Stimulated activated CD4-positive, alpha-beta T cell treated with anti-CD3 and anti-CD28 coated beads, TNF-alpha, amount 100 ng/mL, for 24 hours (primary cell): ENCODE measurements at places on chromosomes 11 and 22.

- no peak for DNase-seq
Observed at GRCh38 chr11:47915374-47915773, 65.0 kb upstream of the PTPRJ start.

- no peak for DNase-seq
Observed at GRCh38 chr11:123163621-123164020, 31.4 kb downstream of the CLMP start.

DNA sequence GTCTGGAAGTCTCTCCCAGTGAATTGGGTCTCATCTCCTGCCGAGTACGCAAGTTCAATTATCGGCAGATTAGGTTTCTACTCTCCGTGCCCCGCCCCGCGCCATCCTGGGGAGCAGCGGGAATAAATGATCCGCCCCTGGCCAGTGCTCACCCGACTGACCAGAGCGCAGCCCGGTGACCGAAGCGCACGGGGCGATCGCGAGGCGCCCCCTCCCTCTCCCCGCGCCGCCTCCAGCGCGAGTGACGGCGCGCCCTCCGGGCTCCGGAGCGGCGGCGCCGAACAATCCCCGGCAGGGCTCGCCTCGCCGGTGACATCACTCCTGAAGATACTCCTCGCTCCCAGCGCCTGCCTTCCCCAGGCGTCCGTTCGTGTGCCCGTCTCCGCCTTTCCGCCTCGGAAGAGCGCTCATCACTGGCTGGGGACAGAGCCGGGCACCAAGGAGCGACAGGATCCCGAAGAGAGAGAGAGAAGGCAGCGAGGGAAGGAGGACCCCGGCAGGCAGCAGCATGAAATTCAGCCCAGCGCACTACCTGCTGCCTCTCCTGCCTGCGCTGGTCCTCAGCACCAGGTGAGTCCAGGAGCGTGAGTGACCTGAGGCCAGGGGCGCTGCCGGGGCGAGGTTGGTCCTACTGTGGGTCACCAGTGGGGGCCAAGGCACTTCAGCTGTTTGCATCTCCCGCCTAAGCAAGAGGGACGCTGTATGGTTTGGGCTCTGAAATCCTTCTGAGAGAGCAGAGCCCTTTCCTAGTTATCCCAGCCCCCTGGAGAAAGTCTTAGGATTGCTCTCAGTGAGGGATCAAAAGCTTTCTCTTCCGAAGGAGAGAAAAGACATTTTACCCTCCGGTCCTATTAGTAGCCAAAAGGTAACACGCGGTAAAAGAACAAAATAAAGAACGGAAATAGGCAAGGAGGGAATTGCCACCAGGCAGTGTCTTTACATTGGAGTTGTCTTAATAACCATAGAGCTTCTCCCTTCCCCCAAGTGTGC lies at the start of gene LUZP2:
LUZP2 (plus strand) TSS at position 318 of the 990 bp plus-strand sequence.
- DNase-seq: no peak

DNA sequence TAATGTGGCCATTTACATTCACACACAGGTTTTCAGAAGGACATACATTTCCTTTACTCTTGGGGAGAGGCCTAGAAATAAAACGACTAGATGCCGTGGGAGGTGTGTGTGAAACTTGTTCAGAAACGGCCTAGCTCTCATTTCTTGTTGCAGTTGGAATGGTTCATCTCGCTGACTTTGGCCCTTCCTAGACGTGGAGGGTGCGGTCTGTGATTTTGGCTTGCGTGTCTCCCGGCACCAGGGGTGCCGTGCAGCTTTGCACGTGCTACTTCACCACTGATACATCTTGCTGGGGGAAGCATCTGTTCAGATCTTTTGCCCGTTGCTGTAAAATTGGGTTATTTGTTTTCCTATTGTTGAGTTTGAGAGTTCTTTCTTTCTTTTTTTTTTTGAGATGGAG lies 3.1 kb upstream of the PRR33 start:
- no peak for DNase-seq

DNA sequence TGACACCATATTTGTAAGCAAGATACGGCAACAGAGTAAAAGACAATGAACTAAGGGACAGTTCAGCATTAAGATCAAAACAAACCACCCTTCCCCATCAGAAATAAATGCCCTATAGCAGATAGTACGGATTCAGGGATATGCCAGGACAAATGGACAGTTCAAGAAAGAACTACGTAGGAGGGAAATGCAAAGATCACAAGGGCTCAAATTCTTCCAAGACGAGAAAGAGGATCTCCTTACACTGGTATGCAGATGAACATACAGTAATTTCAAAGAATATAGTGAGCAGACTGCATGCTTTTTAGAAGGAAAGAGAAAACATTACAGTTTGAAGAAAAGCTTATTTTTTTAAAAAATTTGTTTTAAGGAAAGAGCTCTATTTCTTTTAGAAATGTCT lies 124.7 kb upstream of the APOA1 start:
- no peak for DNase-seq

DNA sequence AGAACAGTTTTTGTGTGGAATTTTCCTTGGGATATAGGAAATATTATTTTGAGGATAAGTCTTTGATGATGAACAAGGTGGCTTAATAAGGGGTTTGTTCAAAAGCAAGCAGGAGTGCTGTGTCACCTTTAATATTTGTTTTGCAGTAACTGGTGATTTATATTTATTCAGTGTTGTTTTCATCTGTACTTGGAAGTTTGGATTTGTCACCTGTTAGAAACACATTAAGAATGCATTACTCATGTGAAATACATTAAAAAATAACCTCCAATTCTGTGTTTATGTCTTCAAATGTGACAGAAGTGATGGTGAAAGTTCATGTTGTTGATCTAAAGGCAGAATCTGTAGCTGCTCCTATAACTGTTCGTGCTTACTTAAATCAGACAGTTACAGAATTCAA lies 70.5 kb downstream of the DKK3 start:
- DNase-seq: no peak

DNA sequence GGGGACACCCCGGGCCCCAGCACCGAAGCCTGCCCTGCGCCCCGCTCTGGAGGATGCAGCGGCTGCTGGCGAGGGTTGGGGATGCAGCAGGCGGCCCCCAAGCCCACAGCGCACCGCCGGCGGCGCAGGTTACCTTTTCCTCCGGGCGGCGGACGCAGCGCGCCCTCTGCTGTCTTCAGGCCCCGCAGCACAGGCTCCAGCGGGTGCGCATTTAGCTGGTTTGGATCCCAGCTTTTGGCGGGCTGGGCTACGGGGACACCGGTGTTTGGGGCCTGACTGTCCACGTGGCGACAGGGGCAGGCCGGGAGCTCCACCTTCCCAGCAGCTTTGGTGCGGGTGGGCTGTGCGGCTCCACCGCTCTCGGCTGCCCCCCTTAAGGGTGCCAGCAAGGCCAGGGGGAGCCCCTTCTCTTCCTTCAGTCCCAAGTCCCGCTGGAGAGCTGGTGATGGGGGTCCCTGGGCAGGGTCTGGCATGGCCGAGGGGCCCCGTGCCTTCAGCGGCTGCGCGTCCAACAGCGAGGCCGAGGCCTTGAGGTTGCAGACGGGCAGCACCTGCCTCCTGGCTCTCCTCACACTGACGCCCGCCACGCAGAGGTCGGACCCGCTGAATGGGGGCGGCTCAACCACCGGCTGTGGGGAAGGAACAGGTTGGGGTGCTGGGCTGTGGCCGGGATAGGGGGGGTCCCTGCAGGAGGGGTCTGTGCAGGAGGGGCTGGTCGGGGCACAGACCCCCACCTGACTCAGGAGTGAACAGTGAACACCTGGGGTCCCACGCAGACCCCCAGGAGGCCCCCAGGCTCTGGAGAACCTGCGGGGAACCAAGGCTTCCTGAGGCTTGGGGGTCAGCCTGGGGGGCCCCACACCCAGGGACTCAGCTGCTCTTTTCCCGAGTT lies 18.0 kb upstream of the IL17REL start:
- peak; percentile 62 for DNase-seq

- no peak for DNase-seq
Observed at GRCh38 chr22:44819966-44820631, 67.7 kb downstream of the ARHGAP8 start.

GRCh38 chr22:36192542-36192941 lies 9.1 kb downstream of the APOL4 start:
- DNase-seq: no peak

GRCh38 chr11:7536100-7536499 lies 22.3 kb downstream of the PPFIBP2 start:
- DNase-seq: no peak

GRCh38 chr22:36009085-36009484 lies 19.5 kb downstream of the RBFOX2 start:
- no peak for DNase-seq

DNA sequence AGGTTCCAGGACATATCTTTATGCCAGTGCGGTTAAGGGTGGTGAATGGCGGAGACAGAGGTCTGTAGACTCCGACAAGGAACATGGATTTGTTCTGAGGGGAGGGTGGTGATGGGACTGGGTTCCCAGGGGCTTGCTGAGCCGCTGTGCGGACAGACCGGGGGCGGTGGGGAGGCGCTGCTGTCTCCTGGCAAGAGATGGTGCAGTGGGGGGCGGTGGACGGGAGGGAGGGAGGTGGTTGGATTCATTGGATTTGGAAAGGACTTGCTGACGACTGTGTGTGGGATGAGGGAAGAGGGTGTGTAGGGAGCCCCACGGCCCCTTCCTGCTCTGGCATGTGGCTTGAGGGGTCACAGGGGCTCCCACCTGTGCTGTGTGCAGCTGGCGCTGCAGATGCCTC lies 43.2 kb downstream of the FLRT1 start:
- no peak for DNase-seq

GRCh38 chr11:113305440-113306336 lies 8.7 kb upstream of the TTC12 start:
- peak; percentile 56 for DNase-seq

DNA sequence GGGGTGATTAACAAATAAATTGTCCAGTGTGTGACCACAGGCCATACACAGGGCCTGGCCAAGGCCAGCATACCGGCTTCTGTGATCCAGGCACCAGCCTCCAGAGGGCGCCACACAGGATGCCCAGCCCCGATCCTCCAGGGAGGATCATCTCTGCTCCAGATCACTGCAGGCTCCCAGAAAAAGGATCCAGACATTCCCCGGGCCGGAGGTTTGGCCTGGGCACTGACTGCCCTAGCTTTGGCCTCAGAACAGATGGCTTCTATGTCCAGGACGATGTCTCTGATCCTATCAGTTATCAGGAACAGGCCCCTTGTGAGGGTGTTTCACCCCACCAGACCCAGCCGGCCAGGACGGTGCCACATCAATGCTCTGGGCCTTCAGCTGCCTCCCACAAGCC lies 74.5 kb upstream of the LMO1 start:
- DNase-seq: no peak

GRCh38 chr22:25452116-25452700 lies 112.3 kb upstream of the GRK3 start:
- no peak for DNase-seq

DNA sequence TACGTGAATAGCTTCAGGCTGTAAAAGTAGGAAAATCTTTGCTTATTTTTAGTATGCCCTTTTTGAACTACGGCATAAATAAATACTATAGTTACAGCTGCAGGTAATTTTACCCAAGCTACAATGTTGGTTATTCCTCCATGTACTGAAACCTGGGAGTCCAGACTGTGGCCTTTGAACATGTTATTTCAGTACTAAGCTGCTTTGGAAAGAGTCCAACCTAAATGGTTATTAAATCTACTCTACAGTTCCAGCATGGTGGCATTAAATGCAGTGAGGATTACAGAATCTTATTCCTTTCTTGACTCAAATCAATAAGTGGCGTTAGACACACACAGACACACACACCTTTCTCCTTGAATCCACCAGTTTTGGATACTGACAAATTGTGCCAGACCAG lies 165.1 kb downstream of the MSANTD4 start:
- DNase-seq: no peak

DNA sequence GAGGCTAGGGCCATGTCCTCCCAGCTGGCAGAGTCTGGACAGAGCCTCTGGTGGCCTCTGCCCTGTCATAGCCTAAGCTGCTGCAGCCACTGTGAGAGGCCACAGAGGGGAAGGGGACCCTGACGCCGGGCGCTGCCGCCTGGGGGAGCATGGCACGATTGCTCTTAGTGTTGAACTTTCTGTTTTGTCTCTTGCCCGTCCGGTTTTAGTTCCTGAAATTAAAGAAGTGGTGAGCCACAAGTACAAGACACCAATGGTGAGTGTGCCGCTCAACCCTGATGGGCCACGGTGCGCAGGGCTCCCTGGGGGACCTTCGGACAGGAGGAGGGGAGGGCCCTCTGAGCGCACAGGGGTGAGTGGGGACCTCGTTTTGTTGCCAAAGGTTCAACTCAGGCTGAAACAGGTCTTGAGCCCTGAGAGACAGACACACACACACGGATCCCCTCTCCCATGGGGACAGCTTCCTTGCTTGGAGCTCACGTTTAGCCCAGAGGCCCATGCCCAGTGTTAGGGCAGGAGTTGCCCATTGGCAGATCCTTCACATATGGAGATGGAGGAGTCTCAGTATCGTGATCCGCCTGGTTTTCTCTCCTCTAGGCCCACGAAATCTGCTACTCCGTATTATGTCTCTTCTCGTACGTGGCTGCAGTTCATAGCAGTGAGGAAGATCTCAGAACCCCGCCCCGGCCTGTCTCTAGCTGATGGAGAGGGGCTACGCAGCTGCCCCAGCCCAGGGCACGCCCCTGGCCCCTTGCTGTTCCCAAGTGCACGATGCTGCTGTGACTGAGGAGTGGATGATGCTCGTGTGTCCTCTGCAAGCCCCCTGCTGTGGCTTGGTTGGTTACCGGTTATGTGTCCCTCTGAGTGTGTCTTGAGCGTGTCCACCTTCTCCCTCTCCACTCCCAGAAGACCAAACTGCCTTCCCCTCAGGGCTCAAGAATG lies 23.8 kb downstream of the MYBPC3 start:
- no peak for DNase-seq

DNA sequence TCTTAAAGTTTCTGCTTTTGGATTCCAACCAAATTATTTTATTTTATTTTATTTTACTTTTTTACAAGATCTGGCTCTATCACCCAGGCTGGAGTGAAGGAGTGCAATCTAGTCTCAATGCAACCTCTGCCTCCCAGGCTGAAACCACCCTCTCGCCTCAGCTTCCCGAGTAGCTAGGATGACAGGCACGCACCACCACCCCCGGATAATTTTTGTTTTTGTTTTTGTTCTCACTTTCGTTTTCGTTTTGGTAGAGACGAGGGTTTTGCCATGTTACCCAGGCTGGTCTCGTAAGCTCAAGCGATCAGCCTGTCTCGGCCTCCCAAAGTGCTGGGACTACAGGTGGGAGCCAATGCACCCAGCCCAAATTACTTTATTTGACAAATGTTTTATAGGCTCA lies 219.8 kb downstream of the ETS1 start:
- no peak for DNase-seq
